ENCODE measurements at places on chromosomes 11 and 22.

- DNase-seq: no peak
These were observed 19.0 kb downstream of the TSKU start for GRCh38 chr11:76802151-76802550.

GRCh38 chr11:97567801-97568200 is 1178.0 kb downstream of the JRKL start:
- DNase-seq: no peak

- DNase-seq: no peak
These were observed 27.2 kb downstream of the OR2AT4 start for GRCh38 chr11:75069473-75069872.

- no peak for DNase-seq
These were observed 84.7 kb upstream of the AKIP1 start for GRCh38 chr11:8826139-8826786.

DNA sequence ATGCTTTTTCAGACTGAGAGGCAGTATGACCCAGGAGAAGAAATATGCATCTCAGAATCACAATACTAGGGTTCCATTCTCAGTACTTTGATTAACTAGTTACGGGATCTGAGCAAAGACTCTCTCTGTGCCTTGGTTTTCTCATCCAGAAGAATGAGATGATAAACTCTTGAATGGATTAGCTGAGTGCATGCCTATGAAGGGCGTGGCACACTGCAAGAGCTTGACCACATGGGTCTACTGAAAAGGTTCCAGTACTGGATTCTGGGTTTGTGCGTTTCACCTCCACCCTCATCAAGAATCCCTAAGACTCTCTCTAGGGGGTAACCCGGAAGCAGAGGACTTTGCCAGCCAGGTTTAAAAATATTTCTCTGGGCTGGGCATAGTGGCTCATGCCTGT is 25.6 kb downstream of the PGA5 start:
- DNase-seq: no peak

GRCh38 chr11:110242746-110243145 is 53.7 kb downstream of the RDX start:
- no peak for DNase-seq

- DNase-seq: no peak
These were observed 46.7 kb upstream of the BID start for GRCh38 chr22:17820879-17821439.

DNA sequence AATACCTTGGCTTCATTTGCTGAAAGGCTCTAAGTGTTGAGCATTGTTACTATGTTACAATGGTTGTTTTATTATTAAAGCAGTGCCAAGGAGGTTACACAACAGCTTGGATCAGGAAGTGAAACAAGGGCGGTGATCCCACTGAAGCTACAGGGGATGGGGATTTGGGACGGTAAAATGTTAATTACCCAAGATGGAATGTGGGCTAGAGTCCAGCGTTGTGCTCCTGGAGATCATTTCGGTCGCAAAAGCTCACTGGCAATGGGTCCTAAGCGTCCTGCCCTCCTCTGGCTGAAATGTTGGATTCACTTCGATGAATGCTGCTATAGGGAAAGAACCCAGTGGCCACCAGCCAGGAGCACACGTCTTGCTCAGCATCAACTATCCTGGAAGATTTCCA is 48.3 kb downstream of the FAM83F start:
- no peak for DNase-seq

- DNase-seq: no peak
These were observed 604.0 kb upstream of the ANO3 start for GRCh38 chr11:25727944-25728343.

- no peak for DNase-seq
These were observed at the start of gene PNPLA5 for GRCh38 chr22:43891360-43892182. Gene PNPLA5 (minus strand): TSS chr22:43892013. CDS start chr22:43891880, 133 bp downstream.

All from central memory CD4-positive, alpha-beta T cell (primary cell).